ENCODE measurements at places on chromosomes 7 and 10.

- no peak for DNase-seq
These were observed 93.3 kb upstream of the DUSP5 start for GRCh38 chr10:110404413-110404812.

- DNase-seq = no peak
These were observed 9.7 kb downstream of the NPTX2 start for GRCh38 chr7:98626460-98627412.

DNA sequence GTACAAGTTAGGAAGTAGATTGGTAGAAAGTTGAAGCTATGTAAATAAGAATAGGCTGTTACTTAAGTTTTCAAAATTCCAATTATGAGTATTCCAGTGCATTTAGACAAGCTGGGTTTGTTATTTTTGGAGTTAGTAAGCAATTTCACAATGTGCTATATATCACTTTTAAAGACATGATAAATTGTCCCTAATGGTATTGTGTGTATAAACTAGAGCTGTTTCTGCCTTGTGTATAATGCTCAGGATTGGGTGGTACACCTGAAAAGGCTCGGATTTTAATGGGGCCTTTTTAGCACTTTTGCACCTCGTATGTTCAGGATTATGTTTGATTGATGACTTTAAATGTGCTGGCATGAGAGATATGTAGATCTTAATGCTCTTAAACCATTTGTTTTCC lies 175.8 kb downstream of the VTI1A start:
- no peak for DNase-seq

DNA sequence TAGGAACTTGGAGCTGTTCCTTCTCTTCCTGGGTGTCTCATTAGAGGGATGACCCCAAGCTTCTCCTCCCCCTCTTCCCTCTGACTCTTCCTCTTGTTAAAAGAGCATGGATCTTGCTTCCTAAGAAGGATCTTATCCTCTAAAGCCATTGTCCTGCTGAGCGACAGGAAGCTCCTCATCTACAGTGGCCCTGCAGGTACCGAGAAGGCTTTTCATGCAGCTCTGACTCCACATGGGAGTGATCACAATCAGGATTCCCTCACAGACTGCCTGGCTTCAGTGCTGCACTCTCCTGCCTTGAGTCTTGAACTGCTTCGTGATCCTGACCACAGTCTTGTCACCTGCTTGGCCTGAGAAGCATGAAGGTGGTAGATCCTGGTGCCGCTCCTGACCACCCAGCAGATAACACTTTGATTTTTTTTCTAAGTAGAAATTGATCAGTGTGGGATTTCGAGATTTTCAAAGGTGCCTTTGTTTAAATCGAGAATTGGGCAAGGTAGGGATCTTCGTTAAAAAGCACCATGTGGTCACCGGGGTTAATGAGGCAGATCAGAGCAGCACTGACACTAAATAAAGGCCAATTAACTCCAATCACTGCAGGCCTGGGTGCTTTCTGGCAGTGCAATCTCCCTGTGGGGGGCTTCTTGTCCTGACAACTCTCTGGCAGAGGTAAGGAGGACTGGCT lies 376.4 kb downstream of the NRG3 start:
- DNase-seq = no peak

GRCh38 chr7:17005271-17005670 lies 123.5 kb upstream of the AGR3 start:
- DNase-seq = no peak

DNA sequence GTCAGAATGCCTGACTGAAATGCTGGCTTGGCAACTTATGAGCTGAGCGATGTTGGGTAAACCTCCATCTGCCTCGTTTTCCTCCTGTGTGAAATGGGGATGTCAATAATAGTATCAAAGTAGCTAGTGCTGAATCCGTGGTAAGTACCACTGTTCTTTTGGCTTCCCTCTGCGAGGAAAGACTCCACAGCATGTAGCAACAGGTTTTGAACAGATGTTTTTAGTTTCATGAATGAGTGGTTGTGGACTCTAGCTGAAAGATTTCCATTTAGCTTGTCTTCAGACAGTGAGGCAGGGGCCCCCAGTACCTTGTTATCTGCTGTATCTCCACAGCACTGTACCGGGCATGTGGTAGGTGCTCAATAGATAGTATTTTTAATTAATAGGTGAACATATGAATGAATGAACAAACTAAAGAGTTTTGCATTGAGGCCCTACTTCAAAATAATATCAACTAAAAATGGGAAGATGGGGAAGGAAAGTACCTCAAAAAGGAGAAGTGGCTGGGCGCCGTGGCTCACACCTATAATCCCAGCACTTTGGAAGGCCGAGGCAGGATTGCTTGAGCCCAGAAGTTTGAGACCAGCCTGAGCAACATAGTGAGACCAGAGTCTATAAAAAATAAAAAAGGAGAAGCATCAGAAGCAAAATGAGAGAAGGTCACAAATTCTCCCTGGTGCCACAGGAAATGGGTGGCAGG lies 5.6 kb upstream of the DLG5 start:
- no peak for DNase-seq

DNA sequence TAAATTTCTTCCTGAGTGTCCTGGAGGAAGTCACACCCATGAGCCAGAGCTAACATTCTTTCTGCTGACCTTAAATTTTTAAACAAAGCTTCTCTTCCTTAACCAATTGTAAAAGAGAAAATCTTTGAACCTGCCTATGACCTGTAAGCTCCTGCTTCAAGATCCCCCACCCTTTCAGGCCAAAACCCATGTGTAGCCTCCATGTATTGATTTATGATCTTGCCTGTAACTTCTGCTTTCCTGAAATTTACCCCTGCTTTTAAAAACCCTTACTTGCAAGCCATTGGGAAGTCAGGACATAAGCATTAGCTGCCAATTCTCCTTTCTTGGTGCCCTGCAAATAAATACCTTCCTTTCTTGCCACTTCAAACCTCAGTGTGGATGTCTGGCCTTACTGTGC lies 68.5 kb upstream of the HECTD2 start:
- DNase-seq = no peak

DNA sequence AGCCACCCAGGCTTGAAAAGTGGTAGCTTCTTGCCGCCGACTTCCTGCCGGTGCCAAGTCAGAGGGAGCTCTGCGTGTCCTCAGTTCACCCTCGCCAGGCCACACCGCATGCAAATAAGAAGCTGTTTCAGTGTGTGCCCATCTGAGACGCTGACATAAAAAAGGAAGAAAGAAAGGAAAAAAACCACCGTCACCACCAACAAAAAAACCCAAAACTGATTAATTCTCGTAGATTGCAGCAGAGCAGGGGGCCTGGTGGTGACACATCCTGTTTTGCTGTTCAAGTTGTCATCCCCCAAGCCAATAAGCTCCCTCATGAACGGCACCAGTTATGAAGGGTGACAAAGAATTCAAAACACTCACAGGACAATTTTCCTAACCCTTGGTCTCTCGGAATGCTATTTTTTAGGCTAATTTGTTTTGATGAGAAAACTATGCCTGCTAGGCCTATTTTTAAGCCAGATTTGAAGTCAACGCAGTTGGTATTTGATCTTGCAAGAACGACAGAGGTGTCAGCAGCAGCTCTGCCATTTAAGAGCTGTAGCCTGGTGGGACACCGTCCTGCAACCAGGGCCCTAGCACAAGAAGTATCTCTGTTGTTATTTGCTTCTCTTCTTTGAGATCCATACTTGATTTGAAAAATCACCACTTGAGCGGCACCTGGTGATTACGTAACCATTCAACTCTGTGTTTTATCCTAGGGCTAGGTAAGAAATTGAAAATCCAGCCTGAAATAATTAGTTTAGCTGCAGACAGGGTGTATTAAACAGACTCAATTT lies 145.6 kb downstream of the PFKFB3 start:
- DNase-seq = peak; percentile 77

DNA sequence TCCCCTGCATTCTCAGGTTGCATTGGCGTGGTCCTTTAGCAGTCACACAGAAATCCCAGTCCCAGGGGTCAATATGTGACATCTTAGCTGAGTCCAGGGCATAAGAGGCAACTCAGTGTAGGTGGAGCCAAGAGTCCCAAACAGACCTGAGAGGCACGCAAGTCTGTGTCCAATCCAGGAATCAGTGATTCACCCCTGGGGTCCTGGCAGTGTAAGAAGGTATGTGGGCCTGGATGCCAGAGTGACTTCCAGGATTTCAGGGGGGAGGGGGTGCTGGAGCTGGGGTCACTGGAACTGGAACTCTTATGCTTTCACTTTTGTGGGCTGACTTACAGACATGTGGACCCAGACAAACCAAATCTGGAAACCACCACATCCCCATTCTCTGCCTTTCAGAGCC lies 26.8 kb downstream of the FRMPD2 start:
- no peak for DNase-seq

- peak; percentile 28 for DNase-seq
These were observed 112.4 kb upstream of the YAE1 start for GRCh38 chr7:39453743-39454355.

DNA sequence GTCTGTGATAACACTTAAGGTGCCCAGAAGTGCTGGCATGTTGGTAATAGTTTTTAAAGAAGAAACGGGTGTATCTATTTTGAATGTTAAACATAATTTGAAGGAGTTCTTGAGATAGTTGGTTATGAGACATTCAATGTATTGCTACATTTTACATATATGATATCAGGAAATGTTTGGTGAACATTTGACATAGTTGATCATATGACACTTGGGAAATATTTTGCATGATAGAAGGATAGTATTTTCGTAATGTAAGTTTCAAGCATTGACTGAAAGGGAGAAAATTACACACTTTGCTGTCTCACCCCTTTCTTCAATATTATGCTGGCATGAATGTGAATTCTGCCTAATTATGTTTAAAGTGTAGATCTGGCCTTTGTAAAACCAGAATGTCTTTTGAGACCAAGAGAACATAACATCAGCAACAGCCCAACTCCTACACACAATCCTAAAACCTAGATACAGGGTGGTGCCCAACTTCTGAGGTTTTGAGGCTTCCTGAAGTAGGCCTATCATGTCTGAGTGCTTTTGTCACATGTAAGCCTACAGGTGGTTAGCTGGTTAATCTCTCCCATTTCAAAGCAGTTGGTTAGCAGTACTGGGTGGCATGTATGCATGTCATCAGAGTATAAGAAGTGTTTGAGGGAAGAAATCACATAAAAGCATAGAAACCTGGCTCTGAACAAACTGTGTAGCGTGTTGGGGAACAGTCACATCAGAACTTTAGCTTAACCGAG lies 2.1 kb downstream of the ADD3 start:
- no peak for DNase-seq

DNA sequence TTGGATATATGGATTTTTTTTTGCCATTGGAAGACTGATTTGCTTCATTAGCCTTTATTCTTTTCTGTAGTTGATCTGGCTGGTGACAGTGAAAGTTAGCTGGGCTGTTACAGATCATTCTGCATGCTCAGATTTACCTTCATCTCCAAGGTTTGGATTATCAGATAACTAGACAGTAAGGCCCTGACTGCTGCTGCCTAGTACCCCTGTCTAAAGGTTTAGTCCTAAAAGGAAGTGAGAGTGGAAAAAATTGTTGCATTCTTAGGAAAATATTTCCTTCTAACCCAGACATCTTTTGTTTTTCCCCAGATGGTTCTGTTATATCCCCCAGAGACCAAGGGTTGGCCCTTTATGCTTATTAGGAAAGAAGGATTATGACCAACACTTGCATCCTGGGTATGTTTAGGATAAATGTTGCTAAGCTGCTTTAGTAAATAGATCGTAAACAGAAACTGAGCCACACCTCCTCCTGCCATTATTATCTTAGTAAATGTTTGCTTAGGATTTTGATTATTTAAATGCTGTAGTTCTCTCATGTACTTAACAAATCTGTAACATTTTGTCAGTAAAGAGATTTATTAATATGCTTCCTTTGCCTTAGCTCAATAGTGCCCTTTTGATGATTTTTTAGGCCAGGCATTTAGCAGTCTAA lies 44.4 kb downstream of the MCU start:
- no peak for DNase-seq

GRCh38 chr10:48667960-48668590 lies 16.6 kb upstream of the WDFY4 start:
- no peak for DNase-seq

- no peak for DNase-seq
These were observed 150.3 kb downstream of the CCSER2 start for GRCh38 chr10:84478679-84479078.

DNA sequence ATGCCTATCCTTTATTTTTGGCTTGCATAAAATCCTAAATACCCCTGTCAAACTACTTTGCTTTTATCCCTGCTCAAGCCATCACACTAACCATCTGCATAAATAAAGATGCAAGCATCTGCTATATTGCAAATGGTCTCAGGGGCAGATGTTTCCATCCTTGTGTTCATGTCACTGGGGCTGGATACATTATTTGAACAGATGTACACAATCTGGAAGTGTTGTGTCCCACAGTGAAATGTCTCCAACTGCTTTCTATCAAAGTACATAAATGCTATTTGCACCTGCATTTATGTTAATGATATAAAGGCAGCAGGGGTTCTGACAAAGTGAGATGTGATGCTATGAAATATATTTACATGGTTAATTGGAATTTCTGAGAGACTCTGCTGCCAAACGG lies 163.1 kb downstream of the ZNF438 start:
- no peak for DNase-seq

DNA sequence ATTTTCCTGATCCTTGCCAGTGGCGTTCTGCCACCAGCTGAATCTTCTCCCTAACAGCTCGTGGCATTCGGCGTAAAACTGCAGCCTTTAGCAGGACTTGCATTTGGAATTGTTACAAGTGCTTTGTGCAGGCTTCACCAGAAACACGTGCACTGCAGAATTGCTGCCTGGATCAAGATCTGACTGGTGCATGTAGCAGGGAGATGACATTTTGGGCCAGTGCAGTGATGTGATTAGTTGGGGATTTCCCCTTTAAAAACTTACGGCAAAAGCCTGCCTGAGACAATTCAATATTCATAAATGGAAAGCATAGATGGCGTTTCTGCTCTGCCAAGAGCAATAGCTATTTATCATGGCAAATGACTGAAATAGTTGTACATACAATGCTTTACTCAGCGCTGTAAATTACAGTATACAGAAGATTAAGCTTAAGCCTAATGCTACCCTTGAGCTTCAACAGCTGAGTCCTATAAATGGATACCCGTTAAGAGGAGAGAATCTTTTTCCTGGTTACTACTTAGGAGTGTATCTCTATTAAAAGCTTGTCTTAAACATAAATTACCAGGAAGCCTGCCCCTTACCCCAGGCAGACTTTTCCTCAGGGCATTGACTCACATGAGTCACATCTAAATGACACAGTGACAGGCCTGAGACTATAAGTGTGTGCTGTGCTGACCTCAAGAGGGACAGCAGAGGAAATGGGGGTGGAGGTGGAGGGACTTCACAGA lies 106.3 kb downstream of the ATXN7L1 start:
- DNase-seq = no peak

DNA sequence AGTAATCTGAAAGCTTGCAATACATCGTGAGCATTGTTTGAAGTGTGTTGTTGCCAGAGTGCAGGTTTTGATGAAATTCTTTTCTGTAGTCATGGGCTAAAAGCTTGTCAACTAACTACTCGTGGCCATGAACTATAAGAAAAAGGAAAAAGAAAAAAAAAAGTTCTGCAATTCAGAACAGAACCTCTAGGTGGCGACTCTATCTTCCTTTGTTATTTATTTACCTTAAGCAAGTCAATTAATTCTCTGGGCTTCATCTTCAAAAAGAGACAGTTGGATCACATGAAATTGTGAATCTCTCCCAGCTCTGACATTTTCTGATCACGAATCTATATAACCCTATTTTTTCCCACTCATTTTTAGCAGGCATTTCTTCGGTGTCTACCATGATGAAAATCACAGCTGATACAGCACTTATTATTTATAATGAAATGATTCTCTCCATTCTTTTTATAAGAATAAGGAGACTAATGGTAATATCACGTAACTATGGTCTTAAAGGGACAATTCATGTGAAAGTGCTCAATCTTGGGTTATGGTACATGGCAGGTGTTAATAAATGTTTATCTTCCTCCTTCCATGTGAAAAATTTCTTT lies 18.8 kb downstream of the TMEM196 start:
- DNase-seq = no peak

All from activated T-cell treated with anti-CD3 and anti-CD28 coated beads for 48 hours (primary cell).